ENCODE measurements at places on chromosomes 6 and 20.
A peak's percentile ranks its signal among the peaks of the same experiment; 100 is the strongest.

DNA sequence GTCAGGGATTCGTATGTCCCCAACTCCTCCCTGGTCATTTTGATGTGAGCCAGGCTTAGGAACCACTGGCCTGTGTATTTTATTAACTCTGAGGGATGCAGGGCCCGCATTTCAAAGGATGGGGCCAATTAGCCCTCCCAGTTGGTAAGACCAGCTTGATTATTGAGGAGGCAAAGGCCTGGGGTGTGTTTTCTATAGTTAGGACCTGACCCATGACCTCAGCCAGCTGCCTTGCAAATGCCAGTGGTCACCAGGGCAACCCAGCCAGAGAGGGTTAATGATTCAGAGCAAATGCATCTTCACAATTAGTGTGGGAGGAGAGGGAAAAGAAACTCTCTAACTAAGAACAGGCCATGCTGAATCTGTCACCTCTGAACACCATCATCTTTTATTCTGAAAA is 835.4 kb downstream of the MAFB start:
- DNase-seq: no peak

DNA sequence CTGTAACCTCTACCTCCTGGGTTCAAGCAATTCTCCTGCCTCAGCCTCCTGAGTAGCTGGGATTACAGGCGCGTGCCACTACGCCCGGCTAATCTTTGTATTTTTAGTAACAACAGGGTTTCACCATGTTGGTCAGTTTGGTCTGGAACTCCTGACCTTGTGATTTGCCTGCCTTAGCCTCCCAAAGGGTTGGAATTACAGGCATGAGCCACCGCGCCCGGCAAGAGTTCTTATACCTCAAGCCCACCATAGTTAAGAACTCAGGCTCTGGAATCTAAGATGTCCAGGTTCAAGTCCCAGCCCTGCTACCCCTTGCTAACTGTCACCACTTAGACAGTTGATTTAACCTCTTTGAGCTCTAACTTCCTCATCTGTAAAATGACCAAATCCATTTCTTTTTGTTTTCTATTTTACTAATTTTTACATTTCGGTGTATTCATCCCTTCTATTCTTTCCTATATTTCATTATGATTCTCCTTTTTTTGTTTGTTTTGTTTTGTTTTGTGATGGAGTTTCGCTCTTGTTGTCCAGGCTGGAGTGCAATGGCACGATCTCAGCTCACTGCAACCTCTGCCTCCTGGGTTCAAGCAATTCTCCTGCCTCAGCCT is 104.8 kb upstream of the ZNF217 start:
- no peak for DNase-seq

DNA sequence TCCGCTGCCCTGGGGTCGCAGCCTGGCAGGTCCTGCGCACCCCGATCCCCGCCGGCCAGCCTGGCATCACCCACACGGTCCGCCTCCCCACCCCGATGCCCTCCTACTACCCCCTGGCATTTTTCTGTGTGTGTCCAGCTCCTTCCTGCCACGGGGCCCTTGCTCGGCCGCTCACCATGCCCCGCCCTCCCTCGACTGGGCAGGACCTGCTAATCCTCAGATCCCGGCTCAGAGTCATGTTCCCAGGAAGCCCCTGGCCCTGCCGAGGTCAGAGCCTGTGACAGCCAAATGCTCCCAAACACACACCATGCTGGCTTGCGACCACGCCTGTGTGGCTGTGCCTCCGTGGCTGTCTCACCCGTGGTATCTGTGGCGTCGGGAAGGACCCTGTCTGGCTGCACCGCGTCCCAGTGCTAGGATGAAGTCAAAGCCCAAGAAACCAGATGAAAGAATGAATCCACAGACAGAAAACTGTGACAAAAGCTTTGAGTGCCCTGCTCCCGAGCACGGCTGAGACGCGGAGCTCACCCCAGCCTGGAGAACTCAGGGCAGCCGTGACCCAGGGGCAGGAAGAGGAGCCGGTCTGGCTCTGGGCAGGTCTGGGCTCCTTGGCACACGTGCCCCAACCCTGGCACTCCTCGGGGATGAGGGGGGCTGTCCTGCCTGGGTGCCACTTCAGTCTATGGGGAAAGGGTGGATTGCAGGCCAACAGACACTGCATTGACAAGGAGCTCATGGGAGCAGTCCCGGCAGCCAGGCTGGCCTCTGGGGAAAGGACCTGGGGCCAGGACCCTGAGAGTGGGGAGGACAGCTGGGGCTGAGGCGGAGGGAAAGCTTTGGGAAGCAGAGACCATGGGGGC is 20.8 kb upstream of the SLCO4A1 start:
- DNase-seq: no peak

DNA sequence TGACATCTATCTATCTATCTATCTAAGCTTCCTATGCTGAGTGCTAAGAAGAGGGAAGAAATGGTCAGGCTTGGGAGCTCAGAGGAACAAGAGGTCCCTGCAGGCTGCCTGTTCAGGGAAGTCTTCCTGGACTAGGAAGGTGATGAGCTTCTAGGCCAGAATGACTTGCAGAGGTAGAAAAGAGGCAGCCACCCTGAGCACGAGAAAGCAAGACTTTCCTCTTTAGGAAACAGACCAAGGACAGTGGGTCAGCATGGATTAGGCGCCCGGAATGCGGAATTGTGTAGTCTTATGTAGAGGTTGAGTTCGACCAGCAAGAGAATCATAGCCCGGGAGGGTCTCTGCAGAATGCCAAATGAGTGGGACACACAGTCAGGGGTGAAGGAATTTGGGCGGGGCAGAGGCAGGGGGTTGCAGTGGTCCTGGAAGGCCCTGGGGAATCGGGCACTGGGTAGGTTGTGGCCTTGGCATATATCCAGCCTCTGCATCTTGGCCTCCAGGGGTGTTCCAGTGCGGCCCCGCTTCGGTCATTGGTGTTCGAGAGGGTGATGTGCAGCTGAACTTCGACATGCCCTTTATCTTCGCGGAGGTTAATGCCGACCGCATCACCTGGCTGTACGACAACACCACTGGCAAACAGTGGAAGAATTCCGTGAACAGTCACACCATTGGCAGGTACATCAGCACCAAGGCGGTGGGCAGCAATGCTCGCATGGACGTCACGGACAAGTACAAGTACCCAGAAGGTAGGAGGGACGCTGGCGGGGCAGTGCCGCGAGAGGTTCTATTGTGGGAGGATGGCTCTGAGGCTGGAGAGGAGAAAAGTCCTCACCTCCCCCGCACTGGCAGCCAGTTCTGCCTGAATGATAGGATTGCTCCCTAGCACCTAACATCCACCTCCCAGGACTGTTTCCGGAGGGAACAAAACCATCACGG is 32.1 kb downstream of the TGM3 start:
- DNase-seq: no peak

- no peak for DNase-seq
These were observed 83.9 kb upstream of the OGFRL1 start for GRCh38 chr6:71204741-71205140.

GRCh38 chr20:53425941-53426340 is 167.7 kb downstream of the ZNF217 start:
- no peak for DNase-seq

DNA sequence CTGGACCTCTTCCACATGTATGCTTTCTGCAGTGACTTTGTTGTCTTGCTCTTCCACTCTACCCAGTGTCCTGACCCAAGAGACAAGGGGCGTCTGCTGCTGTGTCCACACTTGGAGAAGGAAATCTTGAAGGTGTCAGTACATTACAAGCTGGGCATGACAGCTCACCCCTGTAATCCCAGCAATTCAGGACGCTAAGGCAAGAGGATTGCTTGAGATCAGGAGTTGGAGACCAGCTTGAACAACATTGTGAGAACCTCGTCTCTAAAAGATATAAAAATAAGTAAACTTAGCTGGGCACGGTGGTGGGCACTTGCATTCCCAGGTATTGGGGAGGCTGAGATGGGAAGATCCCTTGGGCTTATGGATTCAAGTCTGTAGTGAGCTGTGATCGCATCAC is 5.8 kb upstream of the HLA-B start:
- DNase-seq: no peak

DNA sequence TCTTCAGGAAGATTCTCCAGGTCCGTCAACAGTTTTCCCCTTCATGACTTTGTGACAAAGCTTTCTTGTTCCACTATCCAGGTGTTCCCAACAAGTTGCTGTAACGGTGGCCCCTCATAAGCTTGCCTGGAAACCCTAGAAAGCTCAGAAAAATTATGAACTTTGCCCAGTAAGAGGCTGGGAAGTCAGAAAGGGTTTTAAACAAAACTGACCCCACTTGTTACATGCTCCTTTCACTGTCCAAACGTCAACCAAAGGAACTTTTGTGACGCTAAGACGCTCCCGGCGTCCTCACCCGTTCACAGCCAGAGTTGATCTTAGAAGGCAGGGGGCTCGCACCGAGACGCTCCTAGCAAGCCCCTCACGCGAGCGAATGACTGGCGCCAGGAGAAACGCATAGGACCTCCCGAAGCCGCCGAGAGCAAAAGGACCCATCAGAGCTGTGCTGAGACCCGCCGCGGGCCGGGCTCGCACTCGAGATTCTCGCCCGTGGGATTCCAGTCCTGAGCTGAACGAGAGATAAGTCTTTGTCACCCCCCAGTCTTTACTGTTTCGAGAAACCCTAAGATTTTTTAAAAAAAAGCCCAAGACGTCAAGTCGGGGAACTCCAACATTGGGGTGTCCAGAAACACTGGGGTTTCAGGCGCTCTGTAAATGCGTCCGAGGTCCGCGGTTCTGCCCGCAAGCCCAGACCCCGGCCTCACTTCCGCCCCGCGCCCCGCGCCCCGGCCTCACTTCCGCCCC is 544 bp upstream of the ACAT2 start:
- peak; percentile 8 for DNase-seq

DNA sequence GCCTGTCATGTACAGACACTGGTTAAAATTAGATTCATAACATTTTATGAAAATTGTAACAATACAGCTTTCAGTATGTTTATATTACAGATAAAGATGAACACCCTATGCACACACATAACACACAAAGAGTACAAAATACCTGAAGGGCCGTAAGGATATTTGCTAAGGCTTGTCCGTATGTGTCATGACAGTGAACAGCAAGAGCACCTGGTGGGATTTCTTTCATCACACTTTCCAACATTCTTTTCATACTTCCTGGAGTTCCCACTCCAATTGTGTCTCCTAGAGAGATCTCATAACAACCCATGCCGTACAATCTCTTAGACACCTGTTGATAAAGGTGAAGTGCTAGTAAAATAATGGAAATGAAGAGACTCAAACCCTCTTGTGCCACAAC is 83.7 kb downstream of the HMGCLL1 start:
- DNase-seq: no peak

DNA sequence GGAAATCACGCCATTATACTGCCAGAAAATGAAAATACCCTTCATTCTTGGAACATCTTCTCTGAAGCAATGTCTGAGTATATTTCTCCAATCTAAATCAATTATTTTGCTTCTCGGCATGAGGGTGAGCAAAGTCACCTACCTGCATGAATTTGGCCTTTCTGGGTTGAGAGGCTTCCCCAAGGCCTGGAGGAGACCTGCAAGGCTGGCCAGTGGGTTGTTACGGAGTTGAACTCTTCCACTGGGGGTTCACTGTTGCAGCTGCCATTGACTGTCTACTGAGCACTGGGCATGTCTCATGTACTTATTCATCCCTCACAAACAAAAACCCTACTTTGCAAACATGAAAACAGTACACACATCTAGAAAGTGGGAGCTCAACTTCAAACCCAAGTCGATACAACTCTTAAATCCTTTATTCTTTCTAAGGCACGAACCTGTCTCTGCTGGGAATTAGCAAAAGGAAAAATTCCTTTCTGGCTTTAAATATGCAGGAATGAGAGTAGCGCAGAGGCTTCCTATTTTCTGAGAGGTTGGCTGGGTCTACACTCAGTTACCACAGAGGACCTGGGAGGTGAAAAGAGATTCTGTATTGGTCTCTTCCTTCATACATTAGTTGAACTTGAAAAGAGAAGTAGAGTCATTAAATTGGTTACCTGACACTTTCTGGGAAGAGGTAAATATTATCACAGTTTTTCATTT is 87.6 kb upstream of the SGK1 start:
- no peak for DNase-seq

- DNase-seq: no peak
These were observed 229.3 kb downstream of the FARS2 start for GRCh38 chr6:5490501-5491069.

GRCh38 chr6:161038229-161039031 is 46.9 kb downstream of the MAP3K4 start:
- no peak for DNase-seq

DNA sequence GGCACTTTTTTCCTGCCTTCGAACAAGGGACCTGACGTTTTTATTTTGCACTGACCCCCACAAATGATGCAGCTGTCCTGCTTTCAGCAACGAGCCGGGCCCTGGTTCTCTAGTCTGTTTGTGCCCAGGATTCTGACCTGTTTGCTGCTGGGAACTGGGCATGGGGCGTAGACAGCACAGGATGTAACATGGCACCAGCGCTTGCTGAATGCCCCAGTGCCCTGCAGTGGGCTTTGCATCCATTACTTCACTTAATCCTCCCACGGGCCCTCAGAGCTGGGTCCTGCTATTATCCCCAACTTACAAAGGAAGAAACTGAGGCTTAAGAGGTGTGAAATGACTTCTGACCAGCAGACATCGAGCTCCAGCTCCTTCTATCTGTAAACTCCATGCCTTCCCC is 80.4 kb upstream of the PMEPA1 start:
- no peak for DNase-seq

DNA sequence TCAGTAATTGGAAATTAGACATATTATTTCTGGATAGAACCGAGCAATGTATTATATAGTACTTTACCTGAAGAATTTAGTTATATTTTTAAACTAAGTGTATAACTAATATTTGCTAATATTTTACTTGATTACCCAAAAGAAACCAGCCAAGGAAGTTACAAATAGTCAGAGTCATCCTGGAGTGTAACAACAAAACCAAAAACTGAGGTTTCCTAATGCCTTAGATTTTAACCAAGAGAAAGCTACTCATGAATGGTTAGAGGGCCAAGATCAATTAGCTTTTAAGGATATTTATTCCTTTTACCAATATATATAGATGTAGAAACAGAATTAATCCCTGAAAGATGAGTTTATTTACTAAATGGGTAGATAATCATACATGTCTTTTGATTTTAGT is 26.0 kb downstream of the TAB2 start:
- DNase-seq: no peak

GRCh38 chr6:57205550-57206328 is 16.4 kb downstream of the RAB23 start:
- DNase-seq: no peak

- DNase-seq: no peak
These were observed 50.5 kb upstream of the ENPP5 start for GRCh38 chr6:46221222-46221793.

DNA sequence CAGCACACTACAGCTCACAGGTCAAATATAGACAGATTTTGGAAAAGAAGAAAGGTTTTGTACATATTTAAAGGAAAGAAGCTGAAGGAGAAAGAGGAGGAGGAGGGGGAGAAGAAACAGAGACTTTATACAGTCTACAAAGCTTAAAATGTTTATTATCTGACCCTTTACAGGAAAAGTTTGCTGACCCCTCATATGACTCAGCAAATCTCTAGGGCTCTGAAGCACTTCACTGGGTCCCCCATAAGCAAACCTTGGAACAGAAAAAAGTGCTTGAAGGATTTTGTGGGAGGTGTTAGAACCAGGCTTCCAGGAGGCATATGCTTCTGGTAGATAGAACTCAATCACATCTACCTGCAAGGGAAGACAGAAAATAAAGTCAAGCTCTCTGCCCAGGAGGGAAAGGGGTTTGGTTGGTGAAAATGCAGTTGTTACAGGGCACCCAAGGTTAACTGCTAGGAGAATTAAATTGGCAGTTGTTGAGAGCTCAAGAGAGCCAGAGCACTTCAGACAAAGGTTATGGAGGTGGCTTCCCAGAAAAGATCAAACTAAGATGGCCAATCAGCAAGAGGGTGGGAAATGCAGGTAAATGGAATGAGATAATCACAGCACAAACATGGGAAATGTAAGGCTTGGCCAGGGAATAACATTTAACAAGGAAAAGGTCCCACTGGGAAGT is 207.4 kb upstream of the SGK1 start:
- DNase-seq: no peak
